ENCODE measurements at places on chromosomes 4 and X.

- no peak for DNase-seq
Measured at GRCh38 chr4:89871211-89871610, 23.4 kb upstream of the MMRN1 start.

DNA sequence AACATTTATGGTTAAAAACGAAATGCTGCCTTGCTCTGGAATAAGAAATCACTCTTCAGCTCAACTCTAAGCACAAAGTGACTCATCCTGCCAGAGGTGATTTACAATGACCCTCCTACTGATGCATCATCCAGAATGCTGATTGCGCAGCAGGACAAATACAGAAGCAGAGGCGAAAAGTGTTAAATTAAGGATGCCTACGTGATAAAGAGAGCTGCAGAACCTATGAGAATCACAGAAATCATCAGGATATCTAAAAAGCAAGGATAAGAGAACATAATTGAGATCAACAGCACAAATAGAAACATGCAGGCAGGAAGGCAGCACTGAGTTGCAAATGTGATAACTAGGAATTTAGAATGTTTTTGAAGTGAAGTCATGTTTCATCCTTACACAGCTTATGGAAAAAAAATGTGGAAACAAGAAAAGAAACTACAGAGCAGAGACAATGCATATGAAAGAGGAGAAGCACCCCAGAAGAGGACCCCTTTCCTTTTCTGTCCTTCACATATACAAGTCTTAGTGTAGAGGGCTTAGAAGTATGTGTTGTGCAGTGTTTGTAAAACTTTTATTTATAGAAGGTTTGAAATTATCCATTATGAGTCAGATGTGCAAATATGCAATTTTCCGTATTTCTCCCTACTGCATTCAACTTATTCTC, 188.4 kb downstream of the SLC7A11 start:
- DNase-seq, result no peak

DNA sequence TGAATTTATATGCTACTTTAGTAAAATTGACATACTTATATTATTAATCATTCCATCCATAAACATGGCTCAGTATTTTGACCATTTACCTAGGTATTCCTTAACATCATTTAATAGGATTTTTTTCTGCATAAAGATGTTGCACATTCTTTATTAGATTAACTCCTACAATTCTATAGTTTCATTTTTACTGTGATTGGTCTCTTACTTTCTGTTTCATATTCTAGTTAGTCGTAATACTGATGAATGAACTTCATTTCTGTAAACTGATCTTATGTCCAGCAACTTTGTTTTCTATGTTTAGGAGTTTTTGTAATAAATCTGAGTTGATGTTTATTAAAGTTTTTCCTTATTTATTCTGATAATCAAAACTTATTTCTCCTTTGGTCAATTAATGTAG, 278.2 kb upstream of the CXXC4 start:
- DNase-seq, result no peak

- no peak for DNase-seq
Measured at GRCh38 chr4:8728536-8729407, 136.2 kb downstream of the CPZ start.

GRCh38 chr4:97656044-97656720, 487.1 kb downstream of the STPG2 start:
- no peak for DNase-seq

GRCh38 chr4:8323947-8324555, 54.5 kb downstream of the HTRA3 start:
- DNase-seq, result no peak

DNA sequence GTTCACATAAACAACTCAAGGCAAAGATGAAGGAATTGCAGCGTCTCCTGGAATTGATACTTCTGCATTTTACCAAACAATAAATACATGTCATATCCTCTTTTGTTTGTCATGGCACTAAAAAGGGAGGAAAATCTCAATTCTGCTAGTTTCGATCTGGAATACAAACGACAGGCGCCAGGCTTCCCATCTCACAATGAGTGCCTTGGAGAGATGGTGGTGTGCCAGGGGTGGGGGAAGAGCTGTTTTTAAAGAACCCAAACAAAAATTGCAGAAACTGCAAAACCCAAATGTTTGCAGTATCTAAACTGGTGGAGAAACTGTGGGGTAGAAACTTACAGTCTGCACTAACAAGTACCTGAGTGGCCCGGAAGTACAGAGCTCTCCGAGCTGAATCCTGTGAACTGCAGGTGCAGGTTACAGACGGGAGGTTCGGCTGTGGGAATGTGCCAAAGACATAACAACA, 53.0 kb upstream of the KLF3 start:
- DNase-seq, result no peak

DNA sequence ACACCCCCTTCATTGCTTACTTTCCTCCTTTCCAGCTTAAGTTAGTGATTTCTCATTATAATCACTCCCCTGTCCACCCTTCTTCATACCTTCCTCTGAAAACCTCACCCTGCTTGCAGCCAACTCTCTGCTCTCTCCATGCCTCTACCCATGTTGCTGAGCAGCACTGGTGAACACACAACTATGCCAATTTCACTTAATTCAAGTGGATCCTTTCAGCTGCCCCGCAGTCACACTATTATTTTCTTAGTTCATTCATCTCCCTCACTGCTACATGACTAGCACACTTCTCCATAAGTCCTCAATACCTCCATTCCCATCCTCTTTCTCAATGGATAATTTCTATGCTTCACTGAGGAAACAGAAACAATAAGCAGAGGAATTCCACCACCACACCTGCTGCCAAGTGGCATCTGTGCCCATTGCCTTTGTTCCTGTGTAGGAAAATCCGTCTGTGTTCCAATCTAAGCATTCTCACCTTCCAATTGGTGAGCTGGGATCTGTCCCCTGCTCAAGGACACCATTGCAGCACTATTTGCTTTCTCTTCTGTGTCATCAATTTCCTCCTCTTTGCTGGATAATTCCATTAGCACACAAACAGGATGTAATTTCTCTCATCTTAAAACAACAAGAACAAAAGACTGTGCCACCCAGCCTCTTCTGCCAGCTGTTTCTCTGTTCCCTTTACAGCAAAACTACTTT, 25.2 kb upstream of the PRSS48 start:
- DNase-seq, result no peak

GRCh38 chr4:183147196-183147595, 48.1 kb downstream of the WWC2 start:
- DNase-seq, result no peak

GRCh38 chr4:165583341-165583740, 204.5 kb downstream of the CPE start:
- DNase-seq, result no peak

DNA sequence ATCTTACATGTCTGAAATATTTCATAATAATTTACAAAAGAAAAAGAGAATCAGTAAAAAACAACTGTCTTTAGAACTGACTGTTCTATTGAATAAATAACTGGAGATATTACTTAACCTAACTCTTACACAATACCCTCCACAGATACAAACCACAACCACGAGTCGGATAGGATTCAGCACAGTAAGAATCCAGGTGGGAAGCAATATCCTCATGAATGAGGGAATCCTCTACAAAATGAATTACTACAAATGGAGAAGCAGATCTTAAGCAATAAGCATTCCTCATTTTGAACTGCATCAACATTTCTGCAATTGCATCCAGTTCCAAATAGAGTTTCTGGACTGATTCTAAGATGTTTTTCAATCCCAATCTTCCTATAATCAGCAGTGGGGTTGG, 227.1 kb downstream of the SH2D1A start:
- DNase-seq, result no peak

- no peak for DNase-seq
Measured at GRCh38 chrX:119374736-119375135, 24.4 kb upstream of the SLC25A43 start.

GRCh38 chr4:146439999-146440398, 81.7 kb downstream of the SLC10A7 start:
- DNase-seq, result no peak

- no peak for DNase-seq
Measured at GRCh38 chr4:109065006-109065405, 237.5 kb downstream of the COL25A1 start.

DNA sequence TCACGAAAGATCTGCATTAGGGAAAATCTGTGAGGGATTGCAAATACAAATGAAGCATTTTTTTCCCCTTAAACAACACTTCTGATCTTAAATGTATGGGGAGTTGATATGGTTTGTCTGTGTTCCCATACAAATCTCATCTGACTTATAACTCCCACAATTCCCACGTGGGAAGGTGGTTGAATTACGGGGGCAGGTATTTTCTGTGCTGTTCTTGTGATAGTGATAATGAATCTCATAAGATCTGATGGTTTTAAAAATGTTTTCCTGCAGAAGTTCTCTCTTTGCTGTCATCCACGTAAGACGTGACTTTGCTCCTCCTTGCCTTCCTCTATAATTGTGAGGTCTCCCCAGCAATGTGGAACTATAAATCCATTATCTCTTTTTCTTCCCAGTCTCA, 107.4 kb upstream of the KCNIP4 start:
- DNase-seq, result no peak

DNA sequence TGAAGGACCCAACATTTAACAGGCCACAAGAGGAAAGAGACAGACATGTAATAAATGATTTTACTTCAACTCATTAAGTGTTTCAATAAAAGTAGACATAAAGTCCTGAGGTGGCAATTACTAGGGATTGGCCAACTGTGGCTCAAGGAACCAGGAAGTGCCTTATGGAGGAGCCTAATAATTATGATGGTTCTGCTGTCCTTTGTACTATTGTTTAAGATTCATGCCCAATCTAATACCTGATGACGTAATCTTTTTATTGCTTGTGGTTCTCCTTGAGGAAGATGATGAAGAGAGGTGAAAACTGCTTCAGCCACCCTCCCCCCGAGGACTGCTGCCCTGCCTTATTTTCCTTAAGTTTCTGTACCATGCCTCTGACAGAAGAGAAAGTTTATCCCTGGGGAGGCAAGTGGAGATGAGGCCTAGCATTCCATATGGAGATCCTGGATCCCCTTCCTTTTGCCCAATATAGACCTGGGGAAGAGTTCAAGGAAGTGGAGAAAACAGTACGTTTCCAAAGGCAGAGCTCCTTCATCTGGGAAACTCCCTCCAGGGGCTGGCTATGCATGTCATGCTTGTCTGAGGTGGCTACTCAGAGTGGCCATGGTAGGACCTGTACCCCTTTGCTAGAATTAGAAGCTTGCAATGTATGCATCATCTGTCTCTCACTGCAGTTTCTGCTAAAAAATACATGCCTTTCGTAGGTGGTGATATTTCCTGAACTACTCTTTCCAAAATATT, 56.8 kb upstream of the FAT1 start:
- no peak for DNase-seq

GRCh38 chr4:32396507-32397070, 1676.4 kb downstream of the PCDH7 start:
- no peak for DNase-seq

- no peak for DNase-seq
Measured at GRCh38 chr4:41572516-41572915, 34.6 kb downstream of the LIMCH1 start.

- no peak for DNase-seq
Measured at GRCh38 chr4:167023364-167023925, 210.8 kb downstream of the SPOCK3 start.

- DNase-seq, result peak; percentile 47
Measured at GRCh38 chr4:55866973-55867574, 13.6 kb downstream of the EXOC1 start.

DNA sequence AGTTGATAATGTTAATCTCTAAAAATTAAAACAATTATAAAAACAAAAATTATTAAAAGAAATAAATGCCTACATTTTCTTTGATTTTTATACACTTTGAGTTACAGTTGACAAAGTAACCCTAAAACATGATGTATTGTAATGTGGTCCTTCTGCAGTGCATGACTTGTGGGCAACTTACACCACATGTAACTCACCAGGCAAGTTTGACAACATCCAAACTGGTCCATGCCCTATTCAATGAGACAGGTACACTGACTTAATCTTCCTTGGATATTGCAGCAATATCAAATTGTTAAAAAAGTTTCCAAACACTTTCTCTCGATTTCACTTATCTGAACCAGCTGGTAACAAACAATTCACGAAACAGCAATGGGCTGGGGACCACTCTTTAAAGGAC, 81.5 kb downstream of the FTHL17 start:
- DNase-seq, result no peak

GRCh38 chrX:627510-627981, 3.0 kb upstream of the SHOX start:
- no peak for DNase-seq

- DNase-seq, result no peak
Measured at GRCh38 chr4:152970102-152970820, 34.1 kb downstream of the FHDC1 start.

DNA sequence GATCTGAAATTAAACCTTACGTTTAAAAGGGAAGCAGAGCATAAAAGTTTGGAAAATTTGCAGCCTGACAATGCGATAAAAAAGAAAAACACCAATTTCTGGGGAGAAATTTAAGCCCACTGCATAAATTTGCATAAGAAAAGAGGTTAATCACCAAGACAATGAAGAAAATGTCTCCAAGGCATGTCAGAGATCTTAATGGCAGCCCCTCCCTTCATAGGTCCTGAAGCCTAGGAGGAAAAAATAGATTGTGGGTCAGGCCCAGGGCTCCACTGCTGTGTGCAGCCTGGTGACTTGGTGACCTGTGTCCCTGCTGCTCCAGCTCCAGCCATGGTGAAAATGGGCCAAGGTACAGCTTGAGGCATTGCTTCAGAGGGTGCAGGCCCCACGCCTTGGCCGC, 264.0 kb upstream of the CT83 start:
- no peak for DNase-seq

GRCh38 chr4:3377557-3377956, 64.2 kb upstream of the HGFAC start:
- no peak for DNase-seq

DNA sequence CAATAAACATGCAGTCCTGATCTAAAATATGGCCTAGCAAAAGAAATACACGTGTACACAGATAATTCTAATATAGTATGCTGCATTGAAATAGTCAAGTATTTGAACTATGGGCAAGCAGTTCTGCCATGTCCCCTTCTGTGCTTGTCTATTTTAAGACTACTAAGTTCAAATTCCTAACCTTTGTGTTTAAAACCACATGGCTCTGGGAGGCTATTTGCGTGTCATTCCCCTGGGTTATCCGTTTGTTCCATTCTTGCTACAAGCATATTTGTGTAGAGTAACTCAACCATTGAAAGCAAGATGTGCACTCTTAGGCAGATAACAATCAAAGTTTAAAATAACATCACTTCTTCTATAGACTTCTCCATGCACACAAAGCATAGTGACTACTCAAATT, 25.4 kb upstream of the TBC1D1 start:
- no peak for DNase-seq

DNA sequence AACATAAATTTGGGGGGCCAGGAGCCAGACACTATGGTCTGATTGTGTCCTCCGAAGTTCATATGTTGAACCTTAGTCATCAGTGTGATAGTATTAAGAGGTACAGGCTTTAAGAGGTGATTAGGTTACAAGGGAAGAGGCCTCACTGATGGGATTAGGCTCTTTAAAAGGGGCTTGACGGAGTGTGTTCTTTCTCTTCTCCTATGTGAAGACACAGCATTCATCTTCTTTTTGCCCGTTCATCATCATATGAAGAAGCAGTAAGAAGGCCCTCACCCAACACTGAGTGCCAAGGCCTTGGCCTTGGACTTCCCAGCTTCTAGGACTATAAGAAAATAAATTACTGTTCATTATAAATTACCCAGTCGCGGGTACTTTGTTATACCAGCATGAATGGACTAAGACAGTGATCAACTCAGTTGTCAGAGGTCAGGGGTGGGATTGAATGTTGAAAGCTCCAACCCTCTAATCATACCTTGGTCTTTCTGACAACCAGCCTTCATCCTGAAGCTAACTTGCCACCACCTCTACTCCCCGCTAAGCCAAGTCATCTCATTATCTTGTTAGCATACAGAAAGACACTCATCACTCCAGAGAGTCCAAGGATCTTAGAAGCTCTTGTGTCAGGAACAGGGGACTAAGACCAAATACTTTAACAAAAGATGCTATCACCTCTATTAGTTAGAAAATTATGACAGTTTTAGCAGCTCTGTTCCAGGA, 543.4 kb upstream of the DIPK2B start:
- DNase-seq, result no peak

Measured in COR-L47 (cell line).